ENCODE measurements at places on chromosomes 3 and 15.

GRCh38 chr3:37995652-37996641 is 5.4 kb downstream of the VILL start:
- no peak for DNase-seq

GRCh38 chr15:80816936-80817335 is 37.8 kb downstream of the CEMIP start:
- DNase-seq, result no peak

GRCh38 chr3:101527906-101528305 is 14.9 kb upstream of the SENP7 start:
- DNase-seq, result no peak

- DNase-seq, result no peak
Observed at GRCh38 chr15:39290711-39291435, 290.0 kb upstream of the THBS1 start.

DNA sequence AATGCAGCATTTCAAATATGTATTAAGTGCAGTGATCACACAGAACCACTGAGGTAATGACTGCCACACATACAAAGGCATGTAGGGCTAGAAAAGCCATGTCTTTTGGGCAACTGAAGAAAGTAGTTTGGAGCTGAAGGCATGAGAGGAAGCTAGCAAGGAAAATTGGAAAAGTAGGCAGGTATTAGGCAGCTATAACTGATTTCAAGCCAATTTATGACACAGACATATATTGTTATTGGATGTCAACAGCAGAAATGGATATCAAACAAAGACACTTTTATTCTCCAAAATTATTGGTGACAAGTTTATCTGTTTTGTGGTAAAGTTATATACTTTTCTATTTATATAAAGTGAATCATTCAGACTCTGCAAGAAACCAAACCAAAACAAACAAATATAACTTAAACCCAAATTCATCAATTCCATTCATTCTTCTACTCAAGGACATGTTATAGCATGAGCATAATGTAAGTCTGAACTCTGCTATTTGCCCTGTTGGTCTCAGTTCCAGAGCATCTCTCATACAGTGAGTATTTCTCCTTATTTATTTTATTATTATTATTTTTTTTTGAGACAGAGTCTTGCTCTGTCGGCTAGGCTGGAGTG is 307.4 kb upstream of the COL8A1 start:
- DNase-seq, result no peak
